Smooth muscle cell of the brain vasculature (primary cell): ENCODE measurements at places on chromosomes 1 and 21.

DNA sequence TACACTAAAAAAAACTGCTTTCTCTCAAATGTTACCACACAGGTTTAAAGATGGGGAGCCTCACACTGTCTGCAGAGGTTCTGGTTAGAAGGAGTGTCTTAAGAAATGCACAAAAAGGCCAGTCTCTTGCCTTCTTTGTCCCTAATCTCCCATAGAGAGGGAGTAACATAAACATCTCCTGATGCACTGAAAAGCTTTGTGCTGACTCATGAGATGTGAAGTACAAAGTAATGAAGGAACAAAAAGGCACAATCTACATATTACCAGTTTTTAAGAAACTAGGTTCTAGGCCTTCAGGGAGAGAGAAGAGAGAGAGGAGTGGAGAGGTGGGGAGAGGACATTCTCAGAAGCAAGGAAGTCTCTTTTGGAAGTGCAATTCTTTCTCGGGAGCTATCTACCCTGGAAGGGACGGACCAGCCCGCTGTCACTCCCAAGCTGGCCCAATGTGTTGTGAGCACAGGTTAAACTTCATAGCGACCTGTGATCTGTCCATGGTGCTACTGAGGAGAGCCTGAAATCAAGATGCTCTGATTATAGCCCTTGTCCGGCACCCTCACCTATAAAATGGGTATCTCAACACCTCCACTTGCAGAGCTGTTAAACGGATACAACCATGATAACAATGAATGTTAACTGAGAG is 458.1 kb downstream of the DISC1 start:
- DNase-seq: no peak

- DNase-seq: no peak
Observed at GRCh38 chr1:93692983-93693591, 11.4 kb upstream of the BCAR3 start.

GRCh38 chr21:38439426-38439825 is 58.9 kb downstream of the ERG start:
- DNase-seq: no peak

- no peak for DNase-seq
Observed at GRCh38 chr1:58883037-58883887, 99.4 kb upstream of the JUN start.

- DNase-seq: no peak
Observed at GRCh38 chr21:36945496-36946138, 20.9 kb downstream of the HLCS start.

DNA sequence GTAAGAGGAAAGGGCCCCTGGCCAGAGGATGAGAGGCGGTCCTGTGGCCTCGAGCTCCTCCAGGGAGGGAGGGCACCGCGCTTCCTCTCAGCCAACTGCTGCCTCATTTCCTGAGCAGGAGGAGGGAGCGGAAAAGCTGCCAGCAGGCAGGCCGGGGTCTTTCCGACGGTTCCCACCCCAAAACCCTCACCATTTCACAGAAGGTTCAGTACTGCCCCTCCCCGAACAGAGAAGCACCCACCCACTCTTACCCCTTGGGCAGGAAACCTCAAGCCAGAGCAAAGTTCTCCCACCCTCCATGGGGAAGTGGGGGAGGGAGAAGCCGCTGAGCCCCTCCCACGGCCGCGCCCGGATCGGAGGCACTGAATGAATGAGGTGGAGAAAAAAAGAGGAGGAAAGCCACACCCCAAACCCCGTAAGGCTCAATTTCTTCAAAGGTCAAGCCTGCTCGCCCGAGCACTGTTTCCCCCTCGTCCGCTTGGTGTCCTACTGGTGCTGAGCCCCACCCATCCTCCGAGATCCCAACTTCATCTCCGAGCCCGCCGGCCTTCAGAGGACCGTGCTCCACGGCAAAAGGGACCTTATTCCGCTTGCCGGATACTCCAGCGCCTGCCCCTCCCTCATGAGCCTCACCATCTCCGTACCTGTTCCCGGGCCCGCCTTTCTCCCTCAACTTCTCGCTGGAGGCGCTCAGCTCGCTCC is 9.4 kb downstream of the TPM3 start:
- DNase-seq: no peak

DNA sequence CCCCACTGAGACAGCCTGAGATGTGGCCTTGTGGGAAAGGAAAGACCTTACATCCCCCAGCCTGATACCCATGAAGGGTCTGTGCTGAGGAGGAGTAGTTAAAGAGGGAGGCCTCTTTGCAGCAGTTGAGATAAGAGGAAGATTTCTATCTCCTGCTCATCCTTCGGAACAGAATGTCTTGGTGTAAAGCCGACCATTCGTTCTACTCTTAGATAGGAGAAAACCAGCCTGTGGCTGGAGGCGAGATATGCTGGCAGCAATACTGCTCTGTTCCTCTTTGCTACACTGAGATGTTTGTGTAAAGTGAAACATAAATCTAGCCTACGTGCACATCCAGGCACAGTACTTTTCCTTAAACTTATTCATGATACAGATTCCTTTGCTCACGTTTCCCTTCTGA is 1.5 kb upstream of the CCDC27 start:
- no peak for DNase-seq

GRCh38 chr1:107430540-107431228 is 289.8 kb downstream of the NTNG1 start:
- peak; percentile 2 for DNase-seq

DNA sequence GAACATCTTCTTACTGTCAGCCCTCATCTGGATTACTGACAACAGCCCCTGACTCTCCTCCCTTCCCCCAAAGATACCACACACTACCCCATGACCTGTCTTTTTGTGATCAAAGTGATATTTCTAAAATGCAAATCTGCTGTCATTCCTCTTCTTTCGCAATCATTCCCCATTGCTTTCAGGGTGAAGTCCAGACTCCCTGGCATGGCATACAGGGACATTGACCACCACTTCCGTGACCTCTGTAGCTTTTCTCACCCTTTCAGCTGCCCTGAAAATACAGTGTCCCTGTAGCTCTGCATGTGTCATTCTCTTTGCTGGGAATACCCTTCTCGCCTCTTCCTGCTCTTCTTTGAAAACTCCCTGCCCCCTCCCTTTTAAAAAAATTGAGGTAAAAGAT is 4.1 kb downstream of the SERINC2 start:
- DNase-seq: no peak

GRCh38 chr1:150221552-150221951 is 14.4 kb downstream of the ANP32E start:
- DNase-seq: no peak

- DNase-seq: no peak
Observed at GRCh38 chr1:208615371-208615770, 371.2 kb upstream of the PLXNA2 start.

DNA sequence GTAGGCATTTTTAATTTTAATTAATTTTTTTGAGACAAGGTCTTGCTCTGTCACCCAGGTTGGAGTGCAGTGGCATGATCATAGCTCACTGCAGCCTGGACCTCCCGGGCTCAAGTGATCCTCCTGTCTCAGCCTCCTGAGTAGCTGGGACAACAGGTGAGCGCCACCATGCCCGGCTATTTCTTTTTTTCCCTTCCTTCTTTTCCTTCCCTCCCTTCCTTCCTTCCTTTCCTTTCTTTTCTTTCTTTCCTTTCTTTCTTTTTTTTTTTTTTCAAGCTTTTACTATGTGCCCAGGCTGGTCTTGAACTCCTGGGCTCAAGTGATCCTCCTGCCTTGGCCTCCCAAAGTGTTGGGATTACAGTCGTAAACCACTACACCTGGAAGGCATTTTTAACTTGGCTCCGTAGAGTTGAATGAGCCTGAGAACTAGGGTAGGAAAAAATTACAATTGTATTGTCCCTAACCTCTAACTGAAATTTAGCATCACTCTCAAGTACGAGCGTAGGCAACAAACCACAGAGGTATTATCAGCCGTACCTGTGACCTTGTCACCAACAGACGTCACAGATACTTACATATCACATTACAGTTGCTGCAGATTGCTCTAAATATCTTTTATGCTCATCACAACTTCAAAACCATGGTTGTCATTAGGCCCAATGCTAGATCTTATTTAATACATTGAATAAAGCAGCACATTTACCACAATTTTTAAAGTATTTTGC is 8.0 kb downstream of the RUNX3 start:
- DNase-seq: no peak

- DNase-seq: no peak
Observed at GRCh38 chr1:213061263-213061662, 10.2 kb downstream of the RPS6KC1 start.

DNA sequence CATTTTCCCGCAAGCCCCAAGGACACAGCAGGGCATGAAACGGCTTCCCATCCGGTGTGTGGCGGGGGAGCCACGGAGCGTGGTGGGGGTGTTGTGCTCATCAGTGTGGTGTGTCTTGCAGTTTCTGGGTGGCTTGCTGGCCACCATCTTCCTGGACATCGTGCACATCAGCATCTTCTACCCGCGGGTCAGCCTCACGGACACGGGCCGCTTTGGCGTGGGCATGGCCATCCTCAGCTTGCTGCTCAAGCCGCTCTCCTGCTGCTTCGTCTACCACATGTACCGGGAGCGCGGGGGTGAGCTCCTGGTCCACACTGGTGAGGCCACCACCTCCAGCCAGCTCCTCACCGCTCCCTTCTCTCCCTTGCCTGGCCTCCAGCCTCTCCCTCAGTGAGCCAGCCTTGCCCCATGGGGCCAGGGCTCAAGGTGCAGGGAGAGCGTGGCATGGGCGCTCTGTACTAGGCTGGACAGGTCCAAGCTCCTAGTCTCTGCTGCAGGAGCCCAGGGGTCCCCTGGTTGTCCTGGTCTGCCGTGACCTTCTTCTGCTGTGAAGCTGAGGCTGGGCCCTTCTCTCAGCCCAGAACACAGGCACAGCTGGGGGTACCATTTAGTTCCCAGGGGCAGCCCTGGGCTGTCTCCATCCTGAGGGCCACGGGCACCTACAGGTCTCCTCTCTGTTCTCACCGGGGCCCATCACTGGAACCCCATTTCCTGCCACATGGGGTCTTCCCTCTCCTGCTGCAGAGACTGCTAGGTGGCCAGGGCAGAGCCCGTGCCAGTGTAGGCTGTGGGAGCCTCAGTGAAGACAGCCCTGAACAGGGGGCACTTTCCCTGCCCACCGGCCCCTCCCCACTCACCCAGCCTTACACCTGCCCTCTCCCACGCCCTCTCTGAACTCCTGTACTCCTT is 12.6 kb downstream of the AGTRAP start:
- no peak for DNase-seq

DNA sequence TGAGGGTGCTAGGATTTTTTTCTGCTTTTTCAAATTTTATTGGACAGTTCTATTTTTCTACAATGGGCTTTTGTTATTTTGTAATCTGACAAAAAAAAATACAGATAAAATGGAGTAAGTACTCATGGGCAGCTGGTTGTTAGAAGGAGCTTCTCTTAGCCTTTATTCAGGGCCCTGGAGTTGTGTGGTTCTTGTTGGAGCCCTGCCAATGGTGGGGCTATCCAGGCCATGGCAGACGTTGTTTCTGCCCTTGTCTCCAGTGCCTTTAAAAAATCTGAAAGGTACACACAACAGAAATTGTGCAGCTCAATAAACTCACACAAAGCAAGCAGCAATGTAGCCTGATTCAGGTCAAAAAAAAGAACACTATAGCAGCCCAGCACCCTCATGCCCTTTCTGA is 153.5 kb upstream of the GALNT2 start:
- DNase-seq: no peak

DNA sequence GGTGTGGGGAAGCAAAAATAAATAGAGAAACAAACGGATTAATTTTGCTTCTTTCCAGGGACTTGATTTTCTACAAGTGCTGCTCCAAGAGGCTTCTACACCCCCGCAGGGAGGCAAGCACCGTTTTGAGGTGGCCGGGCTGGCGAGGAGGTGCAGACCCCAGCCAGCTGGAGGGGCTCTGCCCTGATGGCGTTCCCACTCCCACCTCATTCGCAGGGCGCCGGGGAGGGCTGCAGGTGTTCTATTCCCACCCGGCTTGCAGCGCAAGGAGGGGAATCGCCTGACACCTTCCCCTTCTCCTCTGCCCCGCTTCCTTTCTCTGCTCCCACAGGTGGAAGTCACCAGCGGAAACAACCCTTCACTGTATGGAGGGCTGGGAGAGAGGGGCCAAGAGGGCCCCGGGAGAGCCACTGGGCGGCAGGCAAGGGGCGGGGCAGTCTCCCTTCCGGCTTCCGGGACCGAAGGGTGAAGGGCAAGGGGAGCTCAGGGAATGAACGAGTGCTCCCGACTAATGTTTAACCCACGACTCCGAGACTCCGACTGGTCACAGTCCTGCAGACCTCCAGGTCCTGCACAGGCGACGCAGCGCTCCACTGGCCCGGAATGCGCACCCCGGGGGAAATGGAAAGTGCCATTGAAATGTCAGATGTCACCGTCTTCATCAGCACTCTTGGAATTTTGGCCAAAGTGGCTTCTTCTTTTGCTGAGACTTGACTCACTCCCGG is 29.1 kb downstream of the TEX35 start:
- DNase-seq: no peak
